ENCODE measurements at places on chromosomes 12 and 14.

DNA sequence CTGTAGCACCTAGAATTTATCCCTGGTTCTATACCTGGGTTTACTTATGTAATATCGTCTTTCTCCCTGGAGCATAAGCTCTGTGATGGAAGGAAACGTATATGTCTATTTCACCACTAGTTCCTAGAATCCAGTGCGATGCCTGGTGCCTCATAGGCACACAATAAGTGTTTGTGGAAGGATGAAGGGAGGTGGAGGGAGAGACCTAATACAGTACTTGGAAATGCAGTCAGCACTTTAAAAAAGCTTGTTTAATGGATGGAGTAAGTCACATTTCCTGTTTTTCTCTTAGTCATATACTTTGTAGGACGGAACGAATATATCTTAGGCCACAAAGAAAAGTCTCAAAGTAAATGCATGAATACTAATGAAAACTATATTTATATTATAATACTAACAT, 186.5 kb upstream of the HMGA2 start:
- no peak for DNase-seq

GRCh38 chr12:10540776-10541205, 35.1 kb downstream of the EIF2S3B start:
- no peak for DNase-seq

DNA sequence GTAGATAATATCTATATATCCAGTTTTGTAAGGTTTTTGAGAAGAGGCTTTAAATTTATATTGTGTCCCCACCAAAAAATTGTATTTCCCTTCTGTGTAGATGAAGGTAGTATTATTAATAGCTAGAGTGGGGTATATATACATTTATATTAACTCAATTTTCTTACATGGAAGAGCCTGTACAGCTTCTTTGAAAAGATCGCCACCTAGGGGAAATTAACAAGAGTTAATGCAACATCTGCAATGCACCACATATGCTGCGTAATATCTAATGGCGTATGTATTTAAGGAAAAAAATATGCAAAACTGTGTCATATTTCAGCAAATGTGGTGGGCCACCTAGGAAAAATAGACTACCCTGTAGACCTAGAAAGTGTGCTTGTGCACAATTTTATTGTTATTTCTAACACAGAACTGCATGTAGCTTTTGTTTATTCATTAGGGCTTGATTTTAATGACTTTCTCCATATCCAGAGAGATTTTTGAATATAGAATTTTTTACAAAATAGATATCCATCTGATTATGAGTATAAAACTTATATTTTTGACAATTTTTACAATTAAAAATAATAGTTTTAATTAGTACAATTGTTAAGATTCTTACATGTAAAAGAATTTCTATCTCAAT, 14.0 kb downstream of the CCER1 start:
- no peak for DNase-seq

DNA sequence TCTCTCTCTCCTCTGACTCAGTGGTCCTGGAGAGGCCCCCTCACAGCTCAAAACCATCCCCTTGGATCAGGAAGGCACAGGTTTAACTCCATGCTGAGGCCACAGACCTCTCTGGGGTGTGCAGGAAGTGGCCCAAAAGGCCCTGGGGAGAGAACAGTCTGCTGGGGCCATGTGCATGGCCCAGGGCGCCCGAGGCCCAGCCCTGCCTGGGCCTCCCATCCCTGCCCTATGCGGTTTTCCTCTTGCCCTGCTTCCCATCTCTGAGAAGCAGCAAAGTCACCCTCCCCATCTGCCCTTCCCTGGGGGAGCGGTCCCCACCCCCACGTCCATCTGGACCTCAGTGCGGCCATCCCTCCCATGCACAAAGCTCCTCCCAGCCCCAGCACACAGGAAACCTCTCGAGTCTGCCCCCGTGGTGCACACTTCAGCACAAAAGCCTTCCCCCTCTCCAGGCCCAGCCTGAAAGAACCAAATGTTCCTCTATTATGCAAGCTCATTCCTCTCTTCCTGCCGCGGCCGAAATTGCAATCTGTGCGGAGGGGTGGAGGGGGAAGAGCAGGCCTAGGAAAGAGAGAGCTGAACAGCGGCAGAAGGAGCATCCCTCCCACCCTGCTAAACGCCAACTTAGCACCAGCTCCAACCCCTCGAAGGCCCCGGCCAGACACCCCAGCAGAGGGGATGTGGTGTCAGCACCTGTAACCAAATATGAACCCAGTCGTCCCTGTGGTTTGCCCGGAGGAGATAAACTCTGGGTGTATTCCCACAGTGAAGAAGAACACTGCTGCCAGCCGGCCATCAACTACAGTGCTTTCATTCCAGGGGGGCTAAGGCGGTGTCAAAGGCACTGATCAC, 108.5 kb downstream of the SCARB1 start:
- peak; percentile 92 for DNase-seq

GRCh38 chr14:74658535-74659131, 46.6 kb upstream of the LTBP2 start:
- DNase-seq, result no peak

DNA sequence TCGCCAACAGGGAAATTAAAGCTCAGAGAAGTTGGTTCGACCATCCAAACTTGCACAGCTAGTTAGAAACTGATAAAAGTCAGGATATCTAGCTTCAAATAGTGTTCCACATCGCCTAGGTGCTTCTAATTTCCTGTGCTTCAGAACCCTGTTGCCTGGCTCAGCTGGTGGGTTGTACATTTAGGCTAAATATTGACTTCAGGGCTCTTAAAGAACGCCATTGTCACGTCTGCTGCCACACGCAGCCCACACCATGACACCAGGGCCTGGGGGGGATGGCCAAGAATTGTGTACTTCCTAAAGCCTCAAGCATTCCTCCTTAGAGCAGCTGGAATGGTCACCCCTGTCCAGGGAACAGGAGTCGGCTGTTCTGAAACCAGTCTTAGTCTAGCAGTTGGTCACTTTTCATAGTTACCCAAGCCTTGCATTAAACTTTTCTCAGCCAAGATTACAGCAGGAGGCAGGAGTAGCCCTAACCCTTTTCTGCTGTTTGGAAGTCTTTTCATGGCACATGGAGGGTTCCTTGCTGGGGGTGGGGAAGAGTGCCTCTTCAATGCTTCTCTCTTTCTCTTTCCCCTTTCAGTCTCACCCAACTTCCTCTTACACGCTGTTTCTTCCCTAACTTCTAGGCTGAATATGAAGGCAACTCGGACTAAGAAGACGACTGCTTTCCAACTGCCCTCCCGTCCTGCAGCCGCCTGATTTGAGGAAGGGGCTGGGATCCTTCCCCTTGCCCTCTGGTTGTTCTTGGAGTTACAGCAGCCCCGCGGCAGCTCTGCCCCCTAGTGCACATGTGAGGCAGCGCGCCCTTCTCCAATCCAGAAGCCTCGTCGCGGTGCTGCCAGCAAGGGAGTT, 17.1 kb downstream of the FOS start:
- DNase-seq, result peak; percentile 89

DNA sequence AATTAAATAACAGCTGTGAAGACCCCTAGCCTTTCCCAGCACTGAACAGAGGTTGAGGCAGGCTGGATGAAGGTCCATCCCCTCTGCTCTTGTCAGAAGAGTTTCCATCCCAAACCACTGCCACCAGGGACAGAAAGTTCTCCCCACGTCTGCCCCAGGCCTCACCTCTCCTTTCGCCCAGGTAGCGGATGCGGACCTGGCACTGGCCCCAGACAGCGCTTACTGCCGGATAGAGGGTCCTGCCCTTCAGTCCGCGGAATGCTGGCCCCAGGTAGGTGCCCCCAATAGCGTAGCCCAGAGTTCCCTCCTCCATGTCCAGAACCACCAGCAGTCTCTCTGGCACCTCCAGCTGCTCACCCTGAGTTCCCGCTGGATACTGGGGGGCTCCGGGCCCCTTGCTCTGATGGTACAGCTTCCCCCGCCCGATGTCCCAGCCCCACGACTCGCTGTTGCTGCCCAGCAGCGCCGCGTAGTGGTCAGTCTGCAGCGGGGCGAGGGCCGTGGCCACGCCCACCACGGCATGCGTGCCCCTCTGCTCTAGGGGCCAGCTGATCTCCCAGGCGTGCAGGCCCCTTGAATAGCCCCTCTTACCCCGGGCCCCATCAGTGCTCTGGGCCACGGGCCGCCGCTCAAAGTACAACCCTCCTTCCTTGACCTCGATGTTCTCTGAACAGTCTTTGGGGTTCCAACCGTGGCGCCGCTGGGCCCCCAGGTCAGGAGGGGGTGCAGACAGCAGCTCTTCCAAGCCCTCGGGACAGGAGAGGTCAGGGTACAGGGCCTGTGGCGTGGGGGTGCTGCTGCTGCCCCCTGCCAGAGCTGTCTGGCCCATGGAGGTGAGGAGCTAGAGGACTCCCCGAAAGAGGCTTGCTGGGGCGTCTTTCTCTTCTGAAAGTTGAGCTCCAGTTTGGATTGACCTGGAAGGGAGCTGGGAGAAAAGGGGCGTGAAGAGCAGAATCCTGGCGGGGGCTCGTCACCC, 742 bp downstream of the SPSB2 start:
- peak; percentile 85 for DNase-seq

DNA sequence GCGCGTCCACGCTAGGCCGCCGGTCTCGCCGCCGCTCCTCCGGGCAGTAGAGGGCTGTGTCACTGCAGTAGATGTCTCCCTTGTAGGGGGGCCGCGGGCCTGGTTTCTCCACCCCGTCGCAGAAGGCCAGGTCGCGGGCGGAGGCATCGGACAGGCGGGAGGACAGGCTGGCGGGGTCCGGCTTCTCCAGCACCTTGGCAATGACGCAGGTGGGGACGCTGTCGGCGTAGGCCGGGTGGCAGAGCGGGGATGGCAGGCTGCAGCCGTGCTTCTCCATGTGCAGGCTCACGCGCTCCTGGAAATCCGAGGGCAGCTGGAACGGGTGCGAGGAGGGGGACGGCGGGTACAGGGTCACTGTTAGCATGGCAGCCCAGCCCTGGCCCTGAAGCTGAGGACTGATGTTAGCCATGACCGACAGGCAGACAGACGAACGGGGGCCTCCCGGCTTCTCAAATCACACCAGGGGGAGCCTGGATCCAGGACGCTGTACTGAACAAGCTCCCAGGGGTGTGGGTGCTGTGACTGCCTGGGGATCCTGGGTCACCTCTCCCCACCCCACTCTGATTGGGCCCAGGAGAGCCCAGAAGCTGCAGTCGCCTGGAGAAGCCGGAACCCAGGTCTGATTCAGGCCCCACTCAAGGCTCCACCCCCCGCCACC, 48.1 kb downstream of the BEGAIN start:
- DNase-seq, result no peak

GRCh38 chr12:8501720-8502119, 11.6 kb upstream of the CLEC4D start:
- no peak for DNase-seq

DNA sequence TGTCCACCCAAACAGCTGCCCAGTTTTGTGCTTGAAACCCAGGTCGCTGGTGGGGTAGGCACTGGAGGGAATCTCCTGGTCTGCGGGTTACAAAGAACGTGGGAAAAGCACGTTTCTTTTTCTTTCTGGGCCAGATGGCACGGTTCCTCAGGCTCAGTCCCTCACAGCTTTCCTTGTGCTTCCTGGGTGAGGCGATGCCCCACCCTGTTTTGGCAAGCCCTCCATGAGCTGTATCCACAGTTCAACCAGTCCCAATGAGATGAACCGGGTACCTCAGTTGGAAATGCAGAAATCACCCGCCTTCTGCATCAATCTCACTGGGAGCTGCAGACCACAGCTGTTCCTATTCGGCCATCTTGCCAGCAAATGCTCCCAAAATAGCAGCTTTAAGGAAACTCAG, 51.4 kb upstream of the TMTC2 start:
- no peak for DNase-seq

DNA sequence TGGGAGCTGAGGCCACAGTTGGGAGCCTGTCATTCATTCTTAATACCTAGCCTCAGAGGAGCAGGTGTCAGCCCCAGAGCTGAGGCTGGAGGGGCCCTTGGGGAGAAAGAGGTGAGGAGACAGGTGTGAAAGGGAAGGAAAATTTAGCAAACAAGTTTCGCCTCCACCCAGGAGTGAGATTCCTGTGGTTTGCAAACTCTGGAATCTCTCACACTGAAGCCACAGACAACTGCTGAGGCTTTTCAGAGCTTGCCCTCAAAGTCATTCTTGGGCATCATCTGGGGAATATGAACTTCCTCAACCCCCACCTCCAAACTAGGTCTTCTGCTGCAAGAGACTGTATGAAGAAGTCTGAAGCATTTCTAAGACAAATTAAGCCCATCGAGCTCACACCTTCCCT, 589.5 kb upstream of the TBX3 start:
- no peak for DNase-seq

- DNase-seq, result no peak
These were observed 33.1 kb upstream of the CCDC60 start for GRCh38 chr12:119301379-119301778.

- no peak for DNase-seq
These were observed 1002.3 kb downstream of the FLRT2 start for GRCh38 chr14:86532219-86532618.

DNA sequence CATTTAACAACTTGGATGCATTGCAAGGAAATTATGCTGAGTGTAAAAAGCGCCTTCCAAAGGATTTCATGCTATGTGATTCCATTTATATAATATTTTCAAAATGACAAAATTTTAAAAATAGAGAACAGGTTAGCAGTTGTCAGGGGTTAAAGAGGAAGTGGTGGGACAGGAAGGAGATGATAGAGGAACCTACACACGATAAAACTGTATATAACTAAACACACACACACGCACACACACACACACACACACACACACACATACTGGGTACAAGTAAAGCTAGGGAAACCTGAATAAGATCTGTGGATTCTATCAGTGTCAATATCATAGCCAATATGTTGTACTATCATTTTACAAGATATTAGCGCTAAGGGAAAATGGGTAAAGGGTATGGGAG, 17.2 kb downstream of the TTC9 start:
- DNase-seq, result no peak

DNA sequence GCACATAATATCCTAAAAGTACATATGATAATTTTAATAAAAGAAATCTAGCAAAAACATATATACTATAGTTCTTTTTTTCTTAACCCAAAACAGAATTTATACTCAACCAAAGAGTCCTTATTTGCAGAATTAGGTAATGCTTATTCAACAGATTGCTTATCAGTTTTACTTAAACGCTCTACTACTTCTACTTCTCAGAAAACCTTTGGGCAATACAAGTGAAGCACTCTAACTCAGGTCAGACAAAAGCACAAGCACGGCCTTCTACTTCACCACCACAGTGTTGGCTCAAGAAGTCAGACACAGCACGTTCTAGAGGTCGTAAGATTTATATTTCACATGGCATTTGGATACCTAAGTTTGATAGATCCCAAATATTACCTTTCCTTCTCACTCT, 29.2 kb downstream of the DICER1 start:
- DNase-seq, result no peak

DNA sequence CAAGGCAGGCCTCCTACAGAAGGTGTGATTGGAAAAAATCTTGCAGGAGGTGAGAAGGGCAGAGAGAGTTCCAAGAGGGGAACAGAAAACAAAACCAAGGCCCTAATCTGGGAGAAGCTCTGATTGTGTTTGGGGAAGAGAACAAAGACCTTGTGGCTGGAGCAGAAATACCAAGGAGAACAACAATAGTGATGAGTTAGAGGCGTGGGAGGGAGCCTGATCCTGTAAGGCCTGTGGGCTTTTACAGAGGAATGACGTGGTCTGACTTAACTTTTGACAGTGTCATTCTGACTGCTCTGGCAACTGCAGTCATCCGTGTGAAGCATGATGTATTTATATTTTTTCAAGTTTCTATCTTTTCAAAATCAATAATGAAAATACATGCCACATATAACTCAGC, 200.6 kb downstream of the ANO4 start:
- DNase-seq, result no peak
